ENCODE measurements at places on chromosomes 6 and 20.

- no peak for DNase-seq
These were observed 76.2 kb upstream of the FRMD1 start for GRCh38 chr6:168155193-168155592.

- DNase-seq: no peak
These were observed 451.0 kb upstream of the SULF2 start for GRCh38 chr20:48236000-48236970.

- DNase-seq: no peak
These were observed 38.3 kb upstream of the TMX4 start for GRCh38 chr20:8057871-8058270.

DNA sequence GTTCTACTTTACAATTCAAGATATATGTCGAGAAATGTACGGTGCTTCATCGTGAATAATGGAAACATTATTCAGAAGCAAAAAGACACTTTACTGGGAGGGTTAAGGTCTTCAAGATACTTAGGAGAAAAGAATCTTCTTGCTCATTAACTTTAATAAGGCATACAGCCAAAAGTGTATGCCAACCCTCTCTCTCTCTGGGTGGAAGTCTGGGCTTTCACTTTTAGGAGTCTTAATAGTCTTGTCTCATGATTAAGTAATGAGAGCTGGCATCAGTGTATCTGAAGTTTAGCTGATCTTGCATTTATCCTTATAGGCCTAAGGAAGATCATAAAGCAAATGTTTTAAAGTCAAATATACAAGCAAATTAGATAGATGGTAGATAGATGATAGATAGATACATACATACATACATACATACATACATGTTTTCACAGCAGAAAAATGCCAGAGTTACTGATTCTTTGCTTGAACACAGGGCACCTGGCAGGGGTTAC is 21.5 kb downstream of the OLIG3 start:
- DNase-seq: no peak

DNA sequence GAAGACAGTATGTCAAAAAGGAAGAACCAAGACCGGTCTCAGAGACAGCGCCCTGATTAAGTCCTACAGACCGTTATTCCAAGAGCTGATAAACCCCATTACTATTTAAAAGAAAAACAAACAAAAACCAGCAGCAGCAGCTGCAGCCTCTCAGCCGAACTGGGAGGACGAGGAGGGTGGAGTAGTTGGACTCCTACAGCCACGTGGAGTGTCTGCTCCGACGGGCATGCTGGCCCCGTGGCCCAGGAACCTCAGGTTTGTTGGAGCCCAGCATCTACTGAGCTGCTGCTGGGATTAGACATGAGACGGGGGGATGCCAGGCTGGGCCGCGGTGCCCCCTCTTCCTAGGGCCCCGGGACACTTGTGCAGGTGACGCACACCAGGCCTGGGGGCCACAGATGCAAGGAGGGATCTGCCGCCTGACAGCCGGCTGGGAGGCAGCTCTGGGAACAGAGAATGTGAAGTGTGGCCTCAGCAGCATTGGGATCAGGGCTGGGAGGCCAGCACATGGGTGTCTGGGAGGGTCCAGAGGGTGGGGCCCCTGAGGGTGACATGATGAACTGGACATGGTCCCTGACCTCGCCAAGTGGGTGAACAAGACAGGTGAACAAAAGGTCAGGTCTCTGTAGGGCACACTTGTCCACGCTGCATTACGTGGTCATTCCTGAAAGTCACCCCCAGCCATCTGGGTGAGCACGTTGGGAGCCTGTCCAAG is 2.9 kb upstream of the ZBTB46 start:
- DNase-seq: no peak

GRCh38 chr20:25227317-25227831 is 20.5 kb upstream of the PYGB start:
- DNase-seq: no peak

DNA sequence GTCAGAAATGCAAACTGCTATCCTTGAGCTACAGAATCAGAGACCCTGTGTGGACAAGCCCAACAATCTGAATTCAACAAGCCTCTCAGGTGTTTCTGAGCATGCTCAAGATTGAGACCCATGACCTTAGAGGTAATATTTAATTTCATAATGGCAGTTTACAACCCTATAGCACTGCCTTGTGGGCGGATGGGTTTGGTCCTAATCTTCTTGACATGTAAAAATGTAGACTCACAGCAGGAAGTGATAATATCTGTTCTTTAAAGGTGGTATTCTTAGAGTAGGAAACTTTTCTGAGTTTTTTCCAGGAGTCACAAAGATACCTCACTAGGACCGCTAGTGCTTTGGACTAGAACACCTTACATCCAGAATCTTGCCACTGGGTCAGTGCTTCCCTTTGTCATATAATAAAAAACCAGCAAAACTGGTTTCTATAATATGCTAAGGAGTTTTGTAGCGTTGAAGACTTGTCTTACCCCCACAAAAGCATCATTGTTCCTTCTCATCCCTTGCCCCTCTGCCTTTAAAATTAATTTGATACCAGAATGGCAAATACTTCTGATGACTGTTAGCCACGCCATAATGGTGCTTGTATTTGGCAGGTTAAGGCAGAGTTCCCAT is 52.6 kb downstream of the E2F3 start:
- DNase-seq: peak; percentile 28

DNA sequence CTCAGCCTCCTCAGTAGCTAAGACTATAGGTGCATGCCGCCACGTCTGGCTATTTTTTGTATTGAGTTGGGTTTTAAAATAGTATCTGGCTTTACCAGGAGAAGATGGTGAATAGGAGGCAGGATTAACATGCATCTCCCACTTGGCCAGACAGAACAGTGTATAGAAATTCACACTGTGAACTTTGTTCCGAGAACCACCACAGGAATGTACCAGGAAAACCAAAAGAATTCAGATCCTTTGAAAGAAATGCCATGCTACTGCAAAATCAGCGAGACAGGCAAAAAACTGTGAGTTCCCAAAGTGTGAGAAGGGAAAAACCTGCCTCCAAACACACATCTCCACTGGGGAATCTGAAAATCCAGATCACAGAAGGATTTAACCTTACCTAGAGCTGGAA is 327.6 kb downstream of the NKAIN2 start:
- DNase-seq: no peak

DNA sequence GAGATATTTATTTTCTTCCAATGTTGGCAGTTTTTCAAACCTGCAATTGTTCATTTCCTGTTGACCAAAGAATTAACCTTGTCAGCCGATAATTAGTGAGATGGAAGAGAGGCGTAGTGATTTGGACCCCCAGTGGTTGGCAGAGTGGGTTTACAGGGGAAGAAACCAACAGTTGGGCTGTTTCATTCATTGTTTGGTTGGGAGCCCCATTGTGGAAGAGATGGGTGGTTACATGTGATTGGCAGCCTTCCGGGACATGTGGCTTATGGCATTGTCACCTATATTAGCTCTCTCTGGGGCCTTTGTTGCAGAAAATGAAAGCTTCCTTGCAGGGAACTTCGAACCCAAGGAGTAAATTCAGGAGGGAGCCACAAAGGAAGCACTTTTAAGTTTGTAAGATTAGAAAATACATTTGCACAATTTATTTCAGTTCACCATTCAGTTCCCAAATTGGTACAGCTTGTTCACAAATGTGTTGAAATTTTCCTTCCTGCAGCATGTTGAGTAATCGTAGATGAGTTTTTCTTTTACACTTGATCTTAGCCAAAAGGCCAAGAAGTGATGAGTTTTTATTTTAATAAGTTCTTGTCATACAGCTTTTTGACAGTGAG is 50.3 kb upstream of the CDKAL1 start:
- no peak for DNase-seq

GRCh38 chr6:149861603-149862423 is 2.3 kb downstream of the LRP11 start:
- no peak for DNase-seq

- no peak for DNase-seq
These were observed 305.8 kb upstream of the RSPO3 start for GRCh38 chr6:126812651-126813050.

- no peak for DNase-seq
These were observed 95.0 kb downstream of the DHX35 start for GRCh38 chr20:39057143-39057542.

DNA sequence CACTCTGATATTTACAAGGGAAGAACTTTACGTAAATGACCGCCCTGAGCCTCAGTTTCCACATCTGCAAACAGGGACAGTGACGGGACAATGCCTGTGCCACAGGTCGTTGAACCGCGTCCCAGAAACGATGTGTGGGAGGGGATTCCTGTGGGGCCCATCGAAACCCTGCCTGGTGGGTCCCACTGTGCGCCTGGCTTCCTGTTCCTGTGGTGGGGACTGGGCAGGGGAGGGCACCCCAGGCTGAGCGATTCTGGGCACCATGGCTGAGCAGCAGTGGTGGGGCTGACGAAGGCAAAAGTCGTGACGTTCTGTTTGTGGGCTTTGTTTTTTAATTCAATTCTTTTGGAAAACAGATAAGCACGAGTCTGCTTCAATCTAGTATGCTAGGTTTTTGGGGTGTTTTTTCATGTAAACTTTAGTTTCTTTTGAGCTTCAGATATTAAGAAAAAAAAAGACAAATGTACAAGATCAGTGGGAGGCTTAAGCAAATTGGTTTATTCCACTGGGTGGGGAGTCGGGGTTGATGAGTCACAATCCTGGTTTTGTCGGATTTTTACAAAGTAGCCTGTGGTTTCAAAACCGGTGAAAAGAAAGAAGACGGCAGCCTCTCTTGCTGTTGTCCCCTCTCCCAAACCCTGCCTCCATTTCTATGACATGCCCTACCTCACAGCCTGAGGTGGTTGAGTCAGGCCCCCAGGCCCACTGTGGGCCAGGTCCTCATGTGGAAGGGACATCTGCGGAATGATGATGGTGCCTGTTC is 40.4 kb downstream of the GNAS-AS1 start:
- DNase-seq: no peak

- no peak for DNase-seq
These were observed 8.0 kb upstream of the RAET1E start for GRCh38 chr6:149905911-149906371.

- DNase-seq: no peak
These were observed 1.2 kb upstream of the KCNB1 start for GRCh38 chr20:49483696-49484123.

GRCh38 chr20:5806457-5807263 is 56.5 kb downstream of the SHLD1 start:
- DNase-seq: no peak

DNA sequence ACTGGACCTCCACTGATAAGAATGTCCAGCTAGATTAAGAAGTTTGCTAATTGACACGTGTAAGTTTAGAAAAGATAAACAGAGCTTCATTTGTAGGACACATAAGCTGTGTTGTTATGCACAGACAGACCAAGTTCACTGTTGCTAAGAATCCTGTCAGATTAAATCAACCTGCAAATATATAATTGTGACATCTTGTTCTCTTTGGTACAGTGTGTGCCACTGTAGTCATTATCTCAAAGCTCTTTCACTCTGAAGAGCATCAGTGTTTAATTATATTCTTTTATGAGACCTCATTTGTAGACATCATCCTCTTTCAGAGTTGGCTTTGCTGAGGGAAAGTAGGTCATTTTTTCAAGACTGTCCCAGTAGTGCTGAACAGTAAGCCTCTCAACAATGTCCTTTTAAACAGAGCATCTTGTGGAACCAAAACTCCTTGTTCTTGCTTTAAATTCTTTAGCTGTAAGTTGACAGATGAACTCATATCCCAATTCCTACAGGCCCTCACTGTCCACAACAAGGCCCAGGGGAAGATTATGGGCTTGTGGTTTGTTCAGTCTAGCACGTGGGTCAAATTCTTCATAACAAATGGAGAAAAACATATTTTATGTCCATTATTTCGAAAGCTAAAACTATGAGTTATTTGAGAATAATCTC is 252.4 kb downstream of the HDGFL1 start:
- no peak for DNase-seq

GRCh38 chr6:27505209-27506027 is 32.5 kb upstream of the ZNF184 start:
- DNase-seq: peak; percentile 41

GRCh38 chr6:31143148-31143547 is 4.3 kb upstream of the PSORS1C2 start:
- DNase-seq: no peak

DNA sequence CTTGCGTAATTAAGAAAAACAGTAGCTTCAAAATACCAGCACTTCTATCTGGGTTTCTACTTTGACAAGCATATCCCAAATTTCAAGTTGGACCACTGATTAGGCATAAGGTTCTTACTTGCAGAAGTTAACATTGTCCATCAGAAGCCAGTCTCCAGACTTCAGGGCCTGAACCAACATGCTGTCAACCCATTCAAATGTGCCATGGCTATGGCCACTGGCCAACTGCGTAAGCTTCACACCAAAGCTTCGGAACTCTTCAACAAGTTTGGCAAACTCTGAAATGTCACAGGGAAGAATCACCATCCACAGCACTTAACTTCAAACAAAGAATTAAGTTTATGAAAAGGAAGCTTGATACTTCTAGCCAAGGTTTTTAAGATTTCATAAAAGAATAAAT is 78.0 kb upstream of the LYRM2 start:
- DNase-seq: no peak

DNA sequence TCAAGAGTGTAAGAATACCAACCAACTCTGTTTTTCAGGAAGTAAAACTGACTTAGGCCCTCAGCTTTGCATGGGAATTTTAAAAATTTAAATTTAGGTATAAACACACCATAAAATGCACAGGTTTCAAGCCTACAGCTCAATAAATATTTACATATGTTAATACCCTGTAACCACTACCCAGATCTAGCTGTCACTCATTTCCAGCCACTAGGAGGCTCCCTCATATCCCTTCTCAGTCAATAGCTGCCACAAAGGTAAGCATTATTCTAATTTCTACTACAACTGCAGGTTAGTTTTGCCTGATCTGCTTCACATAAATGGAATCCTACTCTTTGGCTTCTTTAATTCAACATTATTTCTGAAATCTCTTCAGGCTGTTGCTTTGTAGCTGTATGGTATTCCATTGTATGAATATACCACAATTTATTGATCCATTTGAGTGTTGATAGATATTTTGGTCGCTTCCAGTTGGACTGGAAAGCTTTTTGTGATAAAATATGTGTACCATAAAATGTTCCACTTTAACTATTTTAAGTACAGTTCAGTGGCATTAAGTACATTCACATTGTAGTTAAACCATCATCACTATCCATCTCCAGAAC is 32.5 kb upstream of the MEI4 start:
- no peak for DNase-seq

DNA sequence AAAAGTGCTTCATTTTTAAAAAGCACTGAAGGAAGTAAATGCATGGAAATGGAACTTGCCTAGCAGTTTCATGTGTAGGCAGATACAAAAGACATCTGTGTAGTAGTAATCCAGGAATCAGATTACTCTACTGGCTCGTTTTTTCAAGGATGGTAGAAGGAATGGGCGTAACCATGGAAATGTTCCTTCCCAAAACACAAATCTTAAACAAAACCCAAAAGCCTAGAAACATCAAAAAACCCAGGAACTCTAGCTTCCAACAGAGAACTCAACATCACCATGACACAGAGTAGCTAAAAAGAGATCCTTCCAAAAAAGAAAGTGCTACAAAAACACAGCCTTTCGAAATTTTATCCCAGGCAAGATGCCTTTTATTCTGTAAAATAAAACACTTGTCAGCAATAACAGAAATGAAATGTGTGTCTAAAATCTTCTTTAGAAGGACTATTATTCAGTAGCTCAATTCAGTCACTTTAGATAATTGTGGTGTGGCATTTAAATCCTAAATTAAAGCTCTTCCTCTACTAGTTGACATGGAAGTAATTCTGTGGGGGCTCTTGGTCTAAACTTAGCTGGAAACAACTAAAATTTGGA is 81.7 kb downstream of the FAM217A start:
- no peak for DNase-seq

- DNase-seq: peak; percentile 87
These were observed at the start of gene LIME1 for GRCh38 chr20:63735859-63736718. TSS of gene LIME1 (plus strand) at chr20:63736664. CDS start at chr20:63737550, 886 bp downstream.

GRCh38 chr6:29620630-29621029 is 12.4 kb downstream of the GABBR1 start:
- DNase-seq: no peak

Measured in CD4-positive, alpha-beta T cell treated with Interleukin-6 for 4 hours (primary cell).